ENCODE measurements at places on chromosomes 16 and 17. TPM values are rescaled to one million over a fixed set of nuclear protein-coding genes. Genes with fewer than 3 reads are reported as not detected.

KRT25 gene
- not detected for total RNA-seq

CAVIN1 gene
- total RNA-seq, result 1,007 TPM

SBK1 gene
- total RNA-seq, result not detected

CIITA gene
- under 0.01 TPM for total RNA-seq

SEPTIN1 gene
- not detected for total RNA-seq

PRDM7 gene
- total RNA-seq, result not detected

CTDNEP1 gene
- total RNA-seq, result 24.5 TPM

SPHK1 gene
- total RNA-seq, result 47.5 TPM

MYL4 gene
- total RNA-seq, result not detected

RASL10B gene
- total RNA-seq, result 12.1 TPM

PNMT gene
- total RNA-seq, result not detected

TMC8 gene
- total RNA-seq, result not detected

PRSS21 gene
- 0.32 TPM for total RNA-seq

ACSM2B gene
- not detected for total RNA-seq

PDE6G gene
- total RNA-seq, result not detected

RGS11 gene
- 0.64 TPM for total RNA-seq

FA2H gene
- total RNA-seq, result not detected

CES3 gene
- not detected for total RNA-seq

KRTAP9-8 gene
- not detected for total RNA-seq

GPR142 gene
- not detected for total RNA-seq

SLFN5 gene
- total RNA-seq, result 67.8 TPM

ADAMTS18 gene
- not detected for total RNA-seq

GSG1L2 gene
- not detected for total RNA-seq

NHERF2 gene
- total RNA-seq, result 59.3 TPM

RAC3 gene
- 9.1 TPM for total RNA-seq

RAD51C gene
- total RNA-seq, result 16.1 TPM

GAST gene
- not detected for total RNA-seq

HBA2 gene
- total RNA-seq, result not detected

APRT gene
- 46.1 TPM for total RNA-seq

EMP2 gene
- total RNA-seq, result 13.0 TPM

TBX21 gene
- total RNA-seq, result not detected

CMTM1 gene
- total RNA-seq, result 3.9 TPM

NT5C gene
- total RNA-seq, result 40.2 TPM

TUBG1 gene
- total RNA-seq, result 52.2 TPM

ULK2 gene
- total RNA-seq, result 16.8 TPM

CACNA1G gene
- total RNA-seq, result under 0.01 TPM

EMC8 gene
- total RNA-seq, result 38.3 TPM

CALB2 gene
- total RNA-seq, result under 0.01 TPM

CCDC40 gene
- total RNA-seq, result 6.9 TPM

EDC4 gene
- total RNA-seq, result 60.6 TPM

TAT gene
- not detected for total RNA-seq

GRAPL gene
- 0.43 TPM for total RNA-seq

CDK3 gene
- 2.2 TPM for total RNA-seq

TTLL6 gene
- under 0.01 TPM for total RNA-seq

P2RX5 gene
- total RNA-seq, result 0.32 TPM

IRX5 gene
- not detected for total RNA-seq

KRT28 gene
- total RNA-seq, result not detected

HID1 gene
- total RNA-seq, result 3.5 TPM

GCGR gene
- total RNA-seq, result not detected

CCL1 gene
- not detected for total RNA-seq

MARCHF10 gene
- total RNA-seq, result 0.32 TPM

Measured in fibroblast of villous mesenchyme (primary cell).